ENCODE measurements at places on chromosomes 4 and X.

- peak; percentile 22 for DNase-seq
Measured at GRCh38 chr4:109969919-109970318, 57.2 kb downstream of the EGF start.

DNA sequence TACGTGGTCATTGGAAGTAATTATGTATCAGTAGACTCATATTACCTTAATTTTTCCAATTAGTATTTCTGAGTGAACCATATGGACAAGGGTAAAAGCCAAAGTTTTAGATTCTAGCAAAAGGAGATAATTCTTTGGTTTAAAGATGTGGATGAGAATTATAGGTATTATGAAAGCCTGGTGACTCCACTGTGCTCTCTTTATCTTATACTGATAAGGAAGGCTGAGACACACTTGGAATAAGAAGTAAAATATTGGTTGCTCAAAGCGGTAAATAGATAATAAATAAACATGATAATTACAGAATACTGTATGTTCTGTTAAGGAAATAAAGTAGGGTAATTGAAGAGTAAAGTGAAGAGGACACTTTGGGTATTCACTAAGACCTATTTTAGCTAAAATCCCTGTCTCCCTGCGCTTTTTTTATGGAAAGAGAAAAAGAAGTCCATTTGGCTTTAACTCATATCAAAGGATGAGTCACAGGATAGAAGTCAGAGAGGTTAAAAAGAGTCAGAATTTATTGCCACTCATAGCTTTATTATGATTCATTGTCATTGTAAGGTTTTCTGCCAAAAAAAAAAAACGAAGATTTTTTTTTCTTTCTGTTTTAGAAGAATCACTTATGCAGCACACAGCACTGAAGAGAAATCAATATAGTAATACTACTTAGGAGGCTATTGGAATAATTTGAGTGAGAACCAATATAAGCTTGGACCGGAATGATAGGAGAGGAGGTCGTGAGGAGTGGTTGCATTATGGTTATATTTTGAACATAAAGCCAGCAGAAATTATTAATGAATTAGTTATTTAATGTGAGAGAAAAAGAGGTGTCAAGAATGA, 2463.1 kb downstream of the ARAP2 start:
- DNase-seq: no peak

GRCh38 chrX:45756557-45756956, 555.9 kb upstream of the DIPK2B start:
- no peak for DNase-seq

GRCh38 chrX:54076903-54077302, 32.6 kb upstream of the PHF8 start:
- no peak for DNase-seq

GRCh38 chr4:184795214-184795844, 30.4 kb downstream of the ACSL1 start:
- DNase-seq: no peak

GRCh38 chr4:17316566-17316965, 195.3 kb downstream of the QDPR start:
- no peak for DNase-seq

DNA sequence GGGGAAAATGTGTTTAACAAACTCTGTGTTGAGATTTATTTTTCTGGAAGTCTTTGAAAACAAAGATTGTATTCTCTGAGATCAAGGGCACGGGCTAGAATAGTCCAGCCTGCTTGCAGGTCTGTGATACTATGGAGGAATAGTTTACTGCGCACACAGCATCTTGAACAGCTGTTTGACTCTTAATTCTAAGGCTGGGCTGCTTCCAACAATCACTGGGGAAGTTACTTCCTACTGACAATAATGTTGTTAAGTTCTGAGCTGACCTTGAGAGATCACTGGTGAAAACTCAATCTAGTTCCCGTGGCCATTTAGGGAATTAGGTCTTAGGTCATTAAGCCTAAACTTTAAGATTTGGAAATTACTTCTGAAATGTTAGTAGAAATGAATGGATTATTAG, 416.1 kb upstream of the FTHL17 start:
- no peak for DNase-seq

DNA sequence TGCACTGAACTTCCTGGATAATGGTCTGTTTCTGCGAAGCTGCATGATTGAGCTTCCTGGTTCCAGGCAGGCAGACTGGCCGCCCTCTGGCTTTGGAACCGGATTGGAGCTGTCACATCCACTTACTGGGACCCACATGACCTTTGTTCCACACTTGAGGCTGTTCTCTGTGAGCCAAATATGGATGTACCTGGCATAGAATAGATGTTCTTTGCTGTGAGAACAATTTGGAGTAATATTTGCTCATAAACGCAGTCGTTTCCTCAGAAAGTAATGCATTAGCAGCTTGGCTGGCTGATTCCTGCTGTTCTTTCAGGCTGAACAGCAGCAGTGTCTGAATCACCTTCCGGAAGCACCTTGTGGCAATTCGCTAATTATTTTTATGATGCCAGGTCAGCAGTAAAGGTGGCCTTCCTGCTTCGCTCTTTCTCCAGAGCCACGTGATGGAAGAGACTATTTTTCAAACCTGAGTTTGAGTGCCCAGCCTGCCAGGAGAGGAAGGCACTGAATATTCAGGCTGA, 78.1 kb upstream of the BOD1L1 start:
- DNase-seq: no peak

All from CD4-positive, CD25-positive, alpha-beta regulatory T cell (primary cell).